ENCODE measurements at places on chromosomes 7 and 10. TPM values are rescaled to one million over a fixed set of nuclear protein-coding genes. Genes with fewer than 3 reads are reported as not detected.

- no peak for DNase-seq
Observed at GRCh38 chr7:92100534-92100933, 33.7 kb downstream of the CYP51A1 start.

GRCh38 chr7:26309089-26309488 lies 17.4 kb downstream of the SNX10 start:
- no peak for DNase-seq

- DNase-seq = peak; percentile 83
Observed at GRCh38 chr10:4883079-4883739, 57.2 kb downstream of the AKR1E2 start.

DNA sequence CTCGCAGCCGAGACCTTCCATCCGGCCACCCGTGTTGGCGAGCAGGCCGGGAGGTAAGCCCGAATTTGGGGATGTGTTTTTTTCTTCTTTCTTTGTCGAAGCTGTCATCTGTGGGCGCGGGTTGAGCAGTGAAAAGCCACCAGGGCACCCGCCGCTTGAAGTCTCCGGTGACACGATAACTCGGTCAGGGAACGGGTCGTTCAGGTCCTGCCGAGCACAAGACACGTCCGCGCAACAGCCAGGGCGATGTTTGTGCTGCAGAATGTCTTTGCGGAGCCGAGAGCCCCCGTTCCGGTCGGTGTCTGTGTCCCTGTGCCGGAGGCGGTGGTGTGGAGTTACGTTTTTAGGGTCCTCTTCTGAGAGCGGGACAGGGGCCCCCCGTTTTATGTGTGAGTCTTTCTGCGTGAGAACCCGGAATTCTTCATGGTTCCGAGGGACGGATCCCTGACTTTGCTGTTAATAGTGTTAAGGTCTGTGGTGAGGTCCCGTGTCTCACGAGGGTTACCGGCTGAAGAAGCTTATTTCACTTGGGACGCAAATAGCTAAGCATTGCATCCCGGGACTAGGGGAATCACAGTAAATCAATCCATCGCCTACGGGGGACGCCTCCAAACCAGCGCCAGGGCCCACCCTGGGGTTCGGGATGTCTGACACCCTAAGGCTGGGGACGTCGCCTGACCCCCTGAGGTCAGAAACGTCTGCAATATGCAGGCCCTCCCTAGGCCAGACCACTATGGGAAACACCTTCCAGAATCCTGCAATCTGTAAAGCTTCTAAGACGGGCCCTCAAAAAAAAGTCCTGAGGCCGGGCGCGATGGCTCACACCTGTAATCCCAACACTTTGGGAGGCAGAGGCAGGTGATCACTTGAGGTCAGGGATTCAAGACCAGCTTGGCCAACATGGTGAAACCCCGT lies 99.5 kb downstream of the ELFN1 start:
- DNase-seq = no peak

DNA sequence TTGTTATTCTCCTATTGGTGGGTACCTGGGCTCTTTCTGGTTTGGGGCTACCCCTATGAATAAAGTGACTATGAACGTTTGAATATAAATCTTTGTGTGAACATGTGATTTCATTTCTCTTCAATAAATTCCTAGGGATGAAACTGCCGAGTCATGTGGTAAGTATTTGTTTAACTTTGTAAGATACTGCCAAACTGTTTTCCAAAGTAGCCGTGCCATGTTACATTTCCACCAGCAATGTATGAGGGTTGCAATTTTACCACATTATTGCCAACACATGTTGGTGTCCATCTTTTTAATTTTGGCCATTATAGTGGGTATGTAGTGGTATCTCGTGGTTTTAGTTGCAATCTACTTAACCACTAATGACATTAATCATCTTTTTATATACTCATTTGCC lies 94.7 kb downstream of the ZNRF2 start:
- peak; percentile 38 for DNase-seq

DNA sequence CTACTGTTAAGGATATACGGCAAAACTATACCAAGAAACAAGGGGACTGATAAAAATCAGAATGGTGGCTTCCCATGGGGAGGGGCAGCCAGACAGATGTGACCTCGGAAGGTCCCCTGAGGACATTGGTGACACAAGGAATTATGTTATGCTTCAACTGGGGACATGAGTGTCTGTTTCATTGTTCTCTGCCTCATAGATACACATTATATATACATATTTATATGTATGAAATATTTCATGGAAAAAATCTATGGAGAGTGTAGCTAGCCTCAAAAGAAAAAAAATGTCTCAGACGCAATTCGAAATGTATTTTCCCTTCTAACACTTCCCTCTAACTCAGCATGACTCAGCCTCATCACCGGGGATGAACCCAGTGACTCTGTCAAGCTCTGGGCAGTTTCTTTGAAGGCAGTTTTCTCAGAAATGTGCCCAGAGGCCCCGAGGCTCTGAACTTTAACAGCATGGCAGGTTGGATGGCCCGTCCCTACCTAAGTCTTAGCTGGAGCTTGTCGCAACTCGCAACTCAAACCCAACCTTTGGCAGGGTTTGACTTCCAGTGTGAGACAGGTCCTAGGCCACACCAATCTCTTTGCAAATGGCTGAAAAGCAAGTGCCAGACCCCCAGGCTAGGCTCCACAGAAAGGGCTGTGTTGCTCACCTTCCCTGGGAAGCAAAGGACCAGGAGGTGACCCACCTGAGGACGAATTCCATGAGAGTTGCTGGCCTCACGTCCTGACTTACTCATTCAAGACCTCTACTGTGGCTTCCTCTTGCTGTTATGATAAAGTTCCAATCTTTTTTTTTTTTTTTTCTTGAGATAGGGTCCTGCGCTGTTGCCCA lies 86.9 kb downstream of the CARD11 start:
- DNase-seq = peak; percentile 67

- peak; percentile 30 for DNase-seq
Observed at GRCh38 chr10:67666416-67667034, 29.5 kb downstream of the CTNNA3 start.

The PIP gene
- not detected for total RNA-seq

The PLPP4 gene
- total RNA-seq = 0.28 TPM

All from IMR-90 (cell line).